ENCODE measurements at places on chromosomes 2 and 18. TPM values are rescaled to one million over a fixed set of nuclear protein-coding genes. Genes with fewer than 3 reads are reported as not detected.

Gene MROH2A
- not detected for total RNA-seq

Gene PIGN
- 31.0 TPM for total RNA-seq

Gene RESP18
- total RNA-seq, result not detected

Gene DNAJC5G
- total RNA-seq, result not detected

Gene ATG9A
- 53.0 TPM for total RNA-seq

Gene HRH4
- total RNA-seq, result 1.6 TPM

Gene SKOR2
- total RNA-seq, result not detected

Gene PXDN
- total RNA-seq, result not detected

Gene ABHD1
- total RNA-seq, result 1.3 TPM

Gene CELF4
- not detected for total RNA-seq

Gene SPC25
- total RNA-seq, result 0.33 TPM

Gene STARD6
- total RNA-seq, result not detected

Gene ACKR3
- 4.2 TPM for total RNA-seq

Gene BAZ2B
- 34.6 TPM for total RNA-seq

Gene GKN1
- not detected for total RNA-seq

Gene CPLX4
- total RNA-seq, result not detected

Gene AQP12A
- not detected for total RNA-seq

Gene CAPN14
- 0.61 TPM for total RNA-seq

Gene MOB1A
- 135 TPM for total RNA-seq

Gene GRHL1
- 0.49 TPM for total RNA-seq

Gene PDCD1
- total RNA-seq, result 6.2 TPM

Gene MTLN
- total RNA-seq, result 29.2 TPM

Gene LYG1
- total RNA-seq, result 3.3 TPM

Gene EFEMP1
- total RNA-seq, result not detected

Gene PTH2R
- total RNA-seq, result 0.17 TPM

Gene STON1
- 4.4 TPM for total RNA-seq

Gene ALPP
- total RNA-seq, result not detected

Gene CRYBA2
- not detected for total RNA-seq

Gene HOXD12
- total RNA-seq, result not detected

Gene SRSF7
- 333 TPM for total RNA-seq

Gene KCNIP3
- total RNA-seq, result not detected

Gene TFPI
- total RNA-seq, result not detected

Gene CTAGE1
- total RNA-seq, result not detected

Gene TACR1
- total RNA-seq, result not detected

Gene UGT1A9
- not detected for total RNA-seq

Gene OTOS
- not detected for total RNA-seq

Gene MYO3B
- not detected for total RNA-seq

Gene COL4A3
- total RNA-seq, result 0.03 TPM

Gene UGT1A8
- total RNA-seq, result not detected

Gene UGT1A10
- not detected for total RNA-seq

Gene SP5
- not detected for total RNA-seq

Gene SIX3
- not detected for total RNA-seq

Gene SCN7A
- total RNA-seq, result not detected

Gene INHBB
- not detected for total RNA-seq

Gene INPP5D
- 127 TPM for total RNA-seq

Gene SERPINB2
- 1.2 TPM for total RNA-seq

Gene GAREM1
- 0.52 TPM for total RNA-seq

Gene KLHL29
- total RNA-seq, result 1.9 TPM

Gene TMEM182
- total RNA-seq, result 3.9 TPM

Gene ST6GAL2
- total RNA-seq, result not detected

Gene CD8B2
- total RNA-seq, result not detected

Gene CYRIA
- total RNA-seq, result 0.11 TPM

Gene MBD1
- 144 TPM for total RNA-seq

Gene ZEB2
- total RNA-seq, result 5.2 TPM
